ENCODE measurements at places on chromosomes 16 and 17.

DNA sequence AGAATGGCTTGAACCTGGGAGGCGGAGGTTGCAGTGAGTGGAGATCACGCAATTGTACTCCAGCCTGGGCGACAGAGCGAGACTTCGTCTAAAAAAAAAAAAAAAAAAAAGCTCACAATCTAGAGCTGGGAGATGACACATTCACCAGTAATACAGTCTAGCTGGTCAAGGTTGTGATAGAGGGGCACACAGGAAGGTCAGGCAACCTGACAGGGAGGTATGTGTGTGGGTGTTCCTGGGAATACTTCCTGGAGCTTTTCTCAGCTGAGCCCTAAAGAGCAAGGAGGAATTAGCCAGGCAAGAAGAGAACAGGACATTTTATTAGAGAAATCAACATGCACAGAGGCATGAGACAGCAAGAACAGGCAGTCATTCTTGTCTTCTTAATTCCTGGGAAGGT, 216.7 kb downstream of the SHISA9 start:
- no peak for DNase-seq

GRCh38 chr17:3889325-3890012, 3.4 kb downstream of the CAMKK1 start:
- no peak for DNase-seq

- no peak for DNase-seq
Measured at GRCh38 chr17:45951403-45951802, 47.6 kb upstream of the STH start.

DNA sequence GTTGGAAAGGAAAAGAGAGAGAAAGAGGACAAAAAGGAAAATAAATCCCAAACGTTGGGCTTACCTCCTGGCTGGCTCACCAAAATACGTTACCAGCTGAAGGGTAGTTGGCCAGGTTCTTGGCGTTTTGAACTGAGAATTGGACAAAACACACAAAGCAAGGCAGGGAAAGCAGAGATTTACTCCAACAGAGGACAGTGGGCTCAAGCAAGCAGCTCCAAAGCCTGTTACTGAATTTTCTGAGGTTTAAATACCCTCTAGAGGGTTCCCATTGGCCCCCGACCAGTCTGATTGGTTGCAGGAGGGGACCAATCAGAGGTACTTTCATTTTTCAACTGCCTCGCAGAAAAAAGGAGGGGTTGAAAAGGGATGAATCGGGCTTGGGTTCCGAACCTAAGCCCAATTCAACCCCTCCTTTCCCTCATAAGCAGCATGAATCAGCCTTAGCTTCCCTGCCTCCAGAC, 55.6 kb upstream of the ALOX12 start:
- no peak for DNase-seq

DNA sequence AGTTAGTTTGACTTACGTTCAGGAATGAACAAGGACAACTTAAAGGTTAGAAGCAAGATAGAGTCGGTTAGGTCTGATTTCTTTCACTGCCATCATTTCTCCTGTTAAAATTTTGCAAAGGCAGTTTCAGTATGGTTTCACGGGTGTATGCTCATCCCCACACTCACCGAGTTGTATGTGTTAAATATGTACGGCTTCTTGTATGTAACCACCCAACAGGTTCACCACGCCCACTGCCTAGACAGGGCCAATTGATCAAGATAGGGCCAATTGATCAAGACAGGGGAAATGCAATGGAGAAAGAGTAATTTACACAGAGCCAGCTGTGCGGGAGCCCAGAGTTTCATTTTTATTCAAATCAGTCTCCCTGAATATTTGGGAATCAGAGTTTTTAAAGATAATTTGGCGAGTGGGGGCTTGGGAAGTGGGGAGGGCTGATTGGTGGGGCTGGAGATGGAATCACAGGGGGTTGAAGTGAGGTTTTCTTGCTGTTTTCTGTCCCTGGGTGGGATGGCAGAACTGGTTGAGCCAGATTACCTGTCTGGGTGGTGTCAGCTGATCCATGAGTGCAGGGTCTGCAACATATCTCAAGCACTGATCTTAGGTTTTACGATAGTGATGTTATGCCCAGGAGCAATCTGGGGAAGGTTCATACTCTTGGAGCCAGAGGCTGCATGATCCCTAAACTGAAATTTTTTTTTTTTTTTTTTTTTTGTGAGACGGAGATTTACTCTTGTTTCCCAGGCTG, 62.4 kb upstream of the PLCG2 start:
- no peak for DNase-seq

DNA sequence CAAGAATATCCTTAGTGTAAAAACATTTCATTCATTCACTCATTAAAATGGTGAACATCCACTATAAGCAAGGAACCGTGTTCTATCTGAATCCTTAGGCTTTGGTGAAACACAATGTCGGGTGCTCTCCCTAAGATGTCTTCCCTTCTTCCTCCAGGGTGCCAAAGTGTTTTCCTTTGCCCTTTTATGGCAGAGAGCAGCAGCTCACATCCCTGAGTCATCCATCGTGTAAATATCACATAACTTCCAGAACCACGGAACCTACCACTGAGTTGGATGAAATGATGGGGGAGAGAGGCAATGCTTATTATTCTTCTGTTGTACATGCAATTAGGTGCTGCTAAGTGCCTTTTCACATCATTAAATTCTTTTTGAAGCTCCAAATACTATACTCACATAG, 50.2 kb downstream of the DNAH3 start:
- peak; percentile 44 for DNase-seq

- no peak for DNase-seq
Measured at GRCh38 chr17:39622380-39623006, 4.3 kb upstream of the PPP1R1B start.

- no peak for DNase-seq
Measured at GRCh38 chr16:48395375-48395774, 10.2 kb upstream of the SIAH1 start.

- no peak for DNase-seq
Measured at GRCh38 chr17:49015924-49016774, 19.0 kb downstream of the IGF2BP1 start.

GRCh38 chr17:57980522-57980921, 7.5 kb downstream of the VEZF1 start:
- no peak for DNase-seq

DNA sequence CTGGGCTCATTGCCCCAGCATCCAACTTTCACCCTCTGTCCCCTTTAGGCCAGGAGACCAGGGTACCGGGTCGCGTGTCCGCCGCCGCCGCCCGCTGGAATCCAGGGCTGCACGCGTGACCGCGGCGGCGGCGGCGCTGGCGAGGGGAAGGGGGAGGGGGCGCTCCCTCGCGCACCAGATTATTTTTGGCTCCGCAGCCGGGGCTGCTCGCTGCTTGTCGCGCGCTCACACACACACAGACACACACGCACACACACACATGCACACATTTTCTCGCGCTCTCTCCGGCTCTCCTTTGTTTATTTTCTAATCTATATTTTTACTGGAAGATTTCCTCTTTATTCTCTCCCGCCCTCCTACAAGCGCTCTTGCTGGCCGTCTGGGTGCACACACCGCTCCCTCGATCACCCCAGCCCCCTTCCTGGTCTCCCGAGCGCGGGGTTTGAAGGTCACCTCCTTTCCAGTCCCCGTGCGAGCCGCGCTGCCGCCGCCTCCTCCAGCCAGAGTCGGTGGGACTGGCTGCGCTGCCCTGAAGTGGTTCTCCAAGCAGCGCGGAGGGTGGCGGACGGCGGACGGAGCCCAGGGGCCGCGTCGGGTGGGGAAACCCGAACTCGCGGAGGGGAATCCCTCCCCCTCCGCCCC, 921.4 kb upstream of the EEF2KMT start:
- DNase-seq, result no peak

- no peak for DNase-seq
Measured at GRCh38 chr16:87780385-87780989, 14.7 kb upstream of the KLHDC4 start.

DNA sequence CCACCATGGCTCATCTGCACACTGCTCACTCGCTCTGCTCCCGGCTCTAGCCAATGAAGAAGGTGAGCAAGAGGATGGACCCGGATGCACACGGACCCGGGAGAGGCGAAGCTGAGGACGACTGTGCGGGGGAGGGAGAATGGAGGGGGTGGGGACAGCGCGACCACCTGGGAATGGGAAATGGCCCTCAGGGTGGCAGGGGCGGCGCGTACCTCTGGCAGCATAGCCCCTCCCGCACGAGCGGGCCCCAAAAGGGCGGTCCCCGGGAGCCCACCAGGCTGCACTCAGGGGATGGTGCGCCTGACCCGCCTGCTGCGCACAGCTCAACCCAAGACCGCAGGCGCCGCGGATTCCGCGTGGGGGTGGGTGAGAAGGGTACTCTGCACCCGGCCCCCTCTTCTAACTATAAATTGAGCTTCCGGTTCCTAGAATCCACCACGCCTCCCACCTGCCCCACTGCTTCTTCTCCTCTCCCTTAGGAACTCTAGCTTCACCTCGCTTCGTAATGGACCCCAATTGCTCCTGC, 6.1 kb downstream of the MT1H start:
- DNase-seq, result no peak

DNA sequence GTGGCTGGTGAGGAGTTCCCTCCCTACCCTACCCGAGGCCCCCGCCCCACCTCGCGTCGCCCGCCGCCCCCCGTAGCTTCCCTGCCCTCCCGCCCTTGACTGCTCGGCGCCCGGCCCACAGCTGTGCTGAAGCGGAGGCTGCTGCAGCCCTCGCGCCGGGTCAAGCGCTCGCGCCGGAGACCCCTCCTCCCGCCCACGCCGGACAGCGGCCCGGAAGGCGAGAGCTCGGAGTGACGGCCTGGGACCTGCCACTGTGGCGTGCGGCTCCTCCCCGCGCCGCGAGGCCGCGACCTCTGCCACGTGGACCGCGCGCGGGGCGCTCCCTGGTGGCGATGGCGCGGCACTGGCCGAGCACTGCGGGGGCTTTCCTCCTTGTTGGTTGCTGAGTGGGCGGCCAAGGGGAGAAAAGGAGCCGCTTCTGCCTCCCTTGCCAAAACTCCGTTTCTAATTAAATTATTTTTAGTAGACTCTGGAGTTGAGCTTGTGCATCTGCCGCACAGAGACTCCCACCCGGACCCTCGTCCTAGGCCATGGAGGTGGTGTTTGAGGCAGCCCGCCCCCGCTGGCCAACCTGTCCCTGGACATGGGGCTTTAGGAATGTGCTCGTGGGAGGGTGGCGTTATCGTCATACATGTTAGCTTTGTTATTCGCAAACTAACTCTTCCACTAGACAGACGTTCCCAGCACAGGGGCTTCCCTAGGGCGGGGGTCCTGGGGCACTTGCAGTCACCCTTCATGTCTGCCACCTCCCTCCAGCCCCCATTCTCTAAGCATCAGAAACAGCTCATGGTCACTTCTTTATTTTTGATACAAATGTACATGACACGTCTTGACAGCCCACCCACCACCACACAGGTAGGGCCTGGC, 4.4 kb downstream of the TP53I13 start:
- DNase-seq, result no peak

GRCh38 chr17:74605361-74605760, 13.3 kb upstream of the CD300LD start:
- DNase-seq, result no peak

- DNase-seq, result no peak
Measured at GRCh38 chr16:86090461-86091170, 191.7 kb downstream of the IRF8 start.

DNA sequence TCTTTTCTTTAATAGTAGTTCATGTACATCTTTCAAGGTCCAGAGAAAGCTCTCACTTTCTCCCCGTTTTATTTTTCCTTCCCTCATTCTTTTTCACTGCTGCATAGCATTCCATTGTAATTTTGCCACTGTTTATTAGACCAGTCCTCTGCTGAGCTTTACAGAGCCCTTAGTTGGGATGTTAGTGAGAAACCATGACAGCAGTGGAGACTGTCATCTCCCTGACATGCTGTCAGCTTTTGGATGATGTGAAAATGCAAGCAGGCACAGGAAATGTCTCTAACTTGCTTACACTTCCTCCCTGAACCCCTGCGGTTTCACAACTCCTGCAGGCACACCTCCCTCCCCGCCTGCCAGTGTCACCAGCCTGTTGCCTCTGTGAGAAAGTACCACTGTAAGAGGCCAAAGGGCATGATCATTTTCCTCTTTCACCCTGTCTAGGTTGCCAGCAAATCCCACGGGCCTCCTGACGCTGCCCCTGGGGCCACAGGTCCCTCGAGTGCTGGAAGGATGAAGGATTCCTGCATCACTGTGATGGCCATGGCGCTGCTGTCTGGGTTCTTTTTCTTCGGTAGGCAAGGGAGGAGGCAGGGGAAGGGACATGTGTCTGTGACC, at the start of gene ITGAL:
Gene ITGAL (plus strand): TSS at position 415 of the 615 bp plus-strand sequence. CDS start 96 bp downstream, at position 511.
- DNase-seq, result no peak

DNA sequence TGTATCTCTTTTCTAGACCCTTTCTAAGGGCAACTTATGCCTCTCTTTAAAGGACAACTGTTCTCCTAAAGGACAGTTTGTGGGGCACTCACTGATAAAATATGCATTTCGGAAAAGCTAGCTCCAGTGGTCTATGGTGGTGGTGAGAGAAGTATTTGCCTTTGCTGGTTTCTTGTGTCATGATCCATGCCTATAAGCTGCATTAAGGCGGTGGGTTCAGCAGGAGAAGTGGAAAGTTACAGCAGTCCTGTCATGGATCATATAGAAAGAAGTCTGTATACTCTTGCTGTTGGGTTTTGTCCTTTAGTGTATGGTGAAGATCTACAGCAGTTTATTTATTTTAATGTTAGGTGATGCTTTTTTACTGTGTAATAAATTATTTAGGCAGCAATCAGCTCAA, 563.9 kb upstream of the PSMD7 start:
- DNase-seq, result no peak

GRCh38 chr16:9357829-9358228, 266.4 kb downstream of the HAPSTR1 start:
- DNase-seq, result no peak

GRCh38 chr16:55672471-55672870, 16.7 kb downstream of the SLC6A2 start:
- DNase-seq, result peak; percentile 44

DNA sequence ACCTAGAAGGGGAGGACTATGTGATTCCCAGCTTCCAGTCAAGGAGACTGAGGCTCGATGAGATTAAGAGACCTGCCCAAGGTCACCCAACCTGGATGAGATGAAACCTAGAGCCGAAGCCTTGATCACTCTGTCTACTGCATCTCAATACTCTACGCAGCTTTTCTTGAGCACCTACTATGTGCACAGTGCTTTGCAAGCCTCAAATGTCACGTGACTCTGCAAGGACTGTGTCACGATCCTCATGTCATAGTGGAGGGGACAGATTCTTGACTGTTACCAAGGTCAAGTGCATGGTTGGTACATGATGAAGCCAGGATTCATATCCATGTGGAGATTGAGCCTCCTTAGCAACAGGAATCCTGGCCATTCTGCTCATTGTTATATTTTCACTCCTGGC, 14.7 kb downstream of the BCO1 start:
- DNase-seq, result no peak

DNA sequence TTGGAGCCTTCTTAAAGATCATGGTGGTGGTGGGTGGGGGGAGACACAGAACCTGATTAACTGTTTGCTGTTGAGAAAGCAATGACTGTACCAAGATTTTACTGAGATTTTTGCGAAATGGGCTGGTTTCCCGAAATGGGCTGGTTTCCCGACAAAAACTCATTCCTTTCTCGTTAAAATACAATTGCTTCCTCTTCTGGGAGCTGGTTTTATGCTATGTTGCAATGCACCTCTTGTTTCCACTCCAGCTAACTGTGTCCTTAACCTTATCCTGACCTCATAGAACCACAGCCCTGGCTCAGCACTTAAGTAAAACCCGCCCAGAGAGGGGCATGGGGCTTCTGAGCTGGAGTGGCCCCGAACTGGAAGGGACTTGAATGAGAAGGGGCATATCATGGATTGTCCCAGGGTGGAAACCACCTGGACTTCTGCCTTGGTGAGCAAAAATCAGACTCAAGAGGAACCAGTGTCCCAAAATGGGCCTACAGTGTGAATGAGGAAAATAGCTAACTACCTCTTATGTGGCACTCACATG, 20.9 kb downstream of the FAM20A start:
- peak; percentile 48 for DNase-seq

Data from HFF-Myc (cell line).